ENCODE measurements at places on chromosomes 5 and 9. TPM values are rescaled to one million over a fixed set of nuclear protein-coding genes. Genes with fewer than 3 reads are reported as not detected.

Gene PLPP7
- total RNA-seq, result not detected

Gene HBEGF
- total RNA-seq, result 6.4 TPM

Gene APC
- 11.6 TPM for total RNA-seq

Gene URM1
- 75.2 TPM for total RNA-seq

Gene CTXN3
- not detected for total RNA-seq

Gene TRPM3
- not detected for total RNA-seq

Gene CACNA1B
- total RNA-seq, result 0.07 TPM

Gene ST6GALNAC4
- 18.4 TPM for total RNA-seq

Gene HMCN2
- not detected for total RNA-seq

Gene EIF4EBP3
- total RNA-seq, result 1.8 TPM

Gene SLC36A3
- total RNA-seq, result not detected

Gene PKD2L2
- total RNA-seq, result not detected

Gene CATSPER3
- 0.40 TPM for total RNA-seq

Gene SPATA31E1
- total RNA-seq, result not detected

Gene COL15A1
- 0.29 TPM for total RNA-seq

Gene CEL
- 0.88 TPM for total RNA-seq

Gene FUT7
- total RNA-seq, result not detected

Gene WDR31
- 1.3 TPM for total RNA-seq

Gene SGCD
- 3.9 TPM for total RNA-seq

Gene PBX3
- 13.0 TPM for total RNA-seq

Gene COL5A1
- 33.7 TPM for total RNA-seq

Gene ZDHHC21
- total RNA-seq, result 3.2 TPM

Gene ORM2
- not detected for total RNA-seq

Gene AGXT2
- total RNA-seq, result not detected

Gene PCDHGB4
- 0.87 TPM for total RNA-seq

Gene RASGRF2
- 2.3 TPM for total RNA-seq

Gene SETX
- total RNA-seq, result 20.9 TPM

Gene GDF9
- not detected for total RNA-seq

Gene FOXE1
- total RNA-seq, result 4.3 TPM

Gene ATOX1
- 236 TPM for total RNA-seq

Gene IFNA21
- not detected for total RNA-seq

Gene NEUROG1
- not detected for total RNA-seq

Gene DRD1
- total RNA-seq, result 0.24 TPM

Gene FBXL17
- total RNA-seq, result 9.2 TPM

Gene IL13
- total RNA-seq, result not detected

Measured in A549 treated with ZK216348 at 1 μM for 4 hours (cell line).